Kidney epithelial cell (primary cell): ENCODE measurements at places on chromosomes 7 and 10. TPM values are rescaled to one million over a fixed set of nuclear protein-coding genes. Genes with fewer than 3 reads are reported as not detected.

- DNase-seq = no peak
Measured at GRCh38 chr7:116948934-116949333, 4.4 kb upstream of the ST7 start.

GRCh38 chr7:1610013-1610677, 40.3 kb upstream of the PSMG3 start:
- DNase-seq = no peak

DNA sequence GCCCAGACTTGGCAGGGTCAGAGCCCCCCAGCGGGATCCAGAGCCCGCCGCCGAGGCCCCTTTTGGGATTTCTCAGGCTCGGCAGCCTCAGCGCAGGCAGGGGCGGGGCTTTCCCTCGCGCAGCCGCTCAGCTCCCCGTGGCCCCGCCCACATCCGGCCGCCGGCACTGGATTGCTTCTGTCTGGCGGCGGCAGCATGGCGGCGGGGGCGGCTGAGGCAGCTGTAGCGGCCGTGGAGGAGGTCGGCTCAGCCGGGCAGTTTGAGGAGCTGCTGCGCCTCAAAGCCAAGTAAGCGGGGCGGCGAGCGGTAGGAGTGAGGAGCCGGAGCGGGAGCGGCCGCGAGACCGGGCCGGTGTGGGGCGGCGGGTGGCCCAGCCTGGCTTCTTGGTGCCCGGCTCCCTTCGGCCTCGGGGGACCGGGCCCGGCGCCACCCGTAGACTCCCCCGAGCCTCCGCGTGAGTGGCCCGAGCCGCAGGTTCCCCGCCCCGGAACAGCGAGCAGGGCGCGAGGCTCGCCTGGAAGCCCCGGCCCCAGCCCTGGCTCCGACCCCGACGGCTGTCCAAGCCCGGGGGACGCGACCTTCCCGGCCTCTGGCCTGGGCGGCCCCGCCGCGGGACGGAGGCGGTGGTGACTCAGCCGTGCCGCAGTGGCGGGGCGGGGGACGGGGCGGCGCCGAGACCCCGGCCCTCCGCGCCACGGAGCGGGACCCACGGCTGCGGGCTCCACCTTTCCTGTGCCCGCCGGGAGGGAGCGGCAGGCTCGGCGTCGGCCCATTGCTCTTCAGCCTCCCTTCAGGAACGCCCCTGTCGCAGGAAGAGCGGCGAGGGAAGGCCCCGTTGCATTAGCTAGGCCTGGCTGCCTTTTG, at the start of gene GLRX3:
Gene GLRX3 (plus strand): TSS at position 166 of the 864 bp plus-strand sequence. CDS start 30 bp downstream, at position 196.
- DNase-seq = no peak

GRCh38 chr7:117347962-117348672, 25.3 kb upstream of the WNT2 start:
- DNase-seq = no peak

GRCh38 chr10:86083206-86083605, 283.4 kb downstream of the GRID1 start:
- DNase-seq = no peak

DNA sequence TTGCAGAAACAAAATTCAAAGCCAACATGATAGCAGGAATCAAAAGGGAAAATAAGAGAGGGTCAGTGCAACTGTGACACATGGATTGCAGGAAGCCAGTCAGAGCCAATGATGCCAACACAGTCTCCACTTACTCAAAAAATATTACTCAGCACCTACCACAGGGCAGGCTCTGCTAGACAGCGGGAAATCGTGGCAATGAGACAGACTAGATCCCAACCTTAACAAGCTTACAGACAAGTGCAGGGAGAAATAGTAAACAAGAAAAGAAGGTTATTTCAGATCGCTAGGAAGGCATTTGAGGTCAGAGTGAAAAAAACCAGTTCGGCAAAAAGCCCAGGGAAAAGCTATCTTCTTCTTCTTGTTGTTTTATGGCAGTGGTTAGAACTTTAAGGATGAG, 45.2 kb upstream of the NPFFR1 start:
- no peak for DNase-seq

DNA sequence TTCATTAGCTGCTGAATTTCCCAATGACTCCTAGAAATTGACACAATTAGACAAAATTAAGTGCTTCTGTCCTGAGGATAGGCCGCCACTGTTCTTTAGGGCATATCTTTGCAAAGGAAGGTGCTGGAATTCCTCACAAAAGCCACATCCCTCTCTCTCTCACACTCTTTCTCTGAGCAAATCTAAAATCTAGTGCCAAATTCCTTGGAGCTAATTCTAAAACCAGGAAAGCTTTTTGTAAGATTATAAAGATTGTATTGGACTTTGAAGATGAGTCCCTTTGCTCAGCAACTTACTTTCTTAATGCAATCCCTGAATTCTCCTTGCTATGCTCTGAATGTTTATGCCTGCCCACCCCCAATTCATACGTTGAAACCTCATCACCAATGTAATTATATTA, 288.9 kb downstream of the KCNMA1 start:
- DNase-seq = no peak

- no peak for DNase-seq
Measured at GRCh38 chr7:47521816-47522561, 59.9 kb downstream of the TNS3 start.

GRCh38 chr7:133571076-133571475, 318.2 kb downstream of the EXOC4 start:
- DNase-seq = no peak

GRCh38 chr10:9833942-9834341, 1183.7 kb upstream of the CELF2 start:
- no peak for DNase-seq

GRCh38 chr10:77403761-77404160, 233.8 kb downstream of the KCNMA1 start:
- DNase-seq = no peak

DNA sequence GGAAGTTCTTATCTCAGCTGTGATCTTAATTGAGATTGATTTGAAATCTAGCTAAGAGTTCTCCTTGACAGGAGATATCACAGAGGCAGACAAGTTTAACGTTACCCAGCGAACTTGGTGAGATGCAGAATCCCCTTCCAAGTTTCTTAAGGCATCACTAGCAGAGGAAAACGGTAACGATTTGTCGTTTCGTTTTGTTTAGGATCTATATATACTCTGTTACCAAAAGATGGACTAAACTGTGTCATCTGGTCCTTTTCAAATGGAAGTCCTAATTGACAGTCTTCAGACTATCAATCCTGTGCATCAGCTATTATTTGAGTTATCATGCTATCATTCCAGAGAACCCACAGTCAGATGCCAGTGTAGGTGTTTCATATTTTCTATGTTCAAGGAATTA, 316.7 kb upstream of the SORCS1 start:
- no peak for DNase-seq

DNA sequence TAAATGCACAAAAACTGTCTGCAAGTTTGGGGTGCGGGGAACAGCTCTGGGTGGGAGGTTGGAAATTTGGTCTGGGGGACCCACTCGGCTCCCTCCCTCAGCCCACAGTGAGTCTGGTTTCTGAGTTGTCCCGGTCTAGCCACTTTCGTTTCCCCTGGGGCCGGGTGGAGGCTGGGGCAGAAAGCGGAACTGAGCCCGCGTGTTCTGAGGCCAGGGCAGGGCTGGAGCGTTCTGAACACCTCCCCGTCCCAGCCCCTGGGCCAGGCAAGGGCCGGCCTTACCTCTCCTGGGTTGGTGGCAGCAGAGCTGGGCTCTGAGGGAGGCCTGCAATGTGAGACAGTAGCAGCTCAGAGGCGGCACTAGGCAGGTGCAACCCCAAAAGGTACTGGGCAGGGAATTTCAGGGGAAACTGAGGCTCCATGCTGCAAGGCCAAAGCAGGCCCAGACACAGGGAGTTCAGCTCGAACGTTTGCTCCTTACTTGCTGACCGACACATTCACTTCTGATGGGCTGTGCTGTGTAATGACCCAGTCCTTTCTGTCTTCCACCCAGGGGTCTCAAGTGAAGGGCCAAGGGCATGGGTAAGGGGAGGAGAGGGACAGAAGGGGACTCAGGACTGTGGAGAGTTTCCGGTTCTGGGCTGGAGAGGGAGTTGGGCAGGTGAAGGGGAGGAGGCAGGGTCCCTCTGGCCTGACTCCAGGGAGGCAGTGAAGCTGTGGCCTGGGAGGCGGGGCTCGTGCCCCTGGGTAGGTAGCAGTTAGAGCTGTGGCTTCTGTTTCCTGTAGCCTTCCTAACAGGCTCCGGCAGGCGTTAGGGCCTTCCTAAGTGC, 3.0 kb downstream of the IRF5 start:
- no peak for DNase-seq

GRCh38 chr7:50655020-50655419, 89.8 kb upstream of the DDC start:
- no peak for DNase-seq

GRCh38 chr7:130421684-130422083, 19.1 kb downstream of the CEP41 start:
- DNase-seq = no peak

DNA sequence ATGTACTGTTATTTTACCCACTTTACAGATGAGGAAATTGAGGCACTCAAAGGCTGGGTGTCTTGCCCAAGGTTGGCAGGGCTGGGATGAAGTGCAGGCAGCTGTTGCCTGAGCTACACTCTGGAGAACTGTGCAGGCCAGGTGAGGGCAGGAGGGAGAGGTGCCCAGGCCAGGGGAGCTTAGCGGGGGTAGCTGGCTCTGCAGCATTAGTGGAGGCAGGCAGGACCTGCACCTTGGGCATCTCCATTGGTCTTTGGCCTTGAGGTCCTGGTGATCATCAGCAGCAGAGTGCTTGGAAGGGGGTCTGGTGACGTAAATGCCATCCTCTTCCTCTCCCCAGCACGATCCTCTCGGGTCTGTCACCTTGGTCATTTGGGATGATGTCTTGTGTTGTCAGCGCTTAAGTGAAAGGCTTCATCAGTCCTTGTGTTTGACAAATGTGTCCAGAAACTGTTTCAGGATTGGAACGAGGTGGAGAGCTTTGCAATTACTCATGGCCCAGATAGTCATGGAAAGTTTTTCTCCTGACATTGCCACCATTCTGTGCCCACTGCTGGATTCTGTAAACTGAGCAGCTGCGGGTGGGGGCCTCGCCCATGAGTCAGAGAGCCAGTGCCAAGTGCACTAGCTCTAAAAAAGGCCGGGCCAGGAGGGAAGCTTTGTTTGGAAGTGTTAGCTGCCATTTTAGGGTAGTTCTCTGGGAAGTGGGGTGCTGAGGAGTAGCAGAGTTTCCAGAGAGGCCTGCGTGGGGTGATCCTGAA, 47.6 kb downstream of the TSPAN15 start:
- no peak for DNase-seq

GRCh38 chr7:38451840-38452239, 178.4 kb upstream of the TARP start:
- DNase-seq = no peak

DNA sequence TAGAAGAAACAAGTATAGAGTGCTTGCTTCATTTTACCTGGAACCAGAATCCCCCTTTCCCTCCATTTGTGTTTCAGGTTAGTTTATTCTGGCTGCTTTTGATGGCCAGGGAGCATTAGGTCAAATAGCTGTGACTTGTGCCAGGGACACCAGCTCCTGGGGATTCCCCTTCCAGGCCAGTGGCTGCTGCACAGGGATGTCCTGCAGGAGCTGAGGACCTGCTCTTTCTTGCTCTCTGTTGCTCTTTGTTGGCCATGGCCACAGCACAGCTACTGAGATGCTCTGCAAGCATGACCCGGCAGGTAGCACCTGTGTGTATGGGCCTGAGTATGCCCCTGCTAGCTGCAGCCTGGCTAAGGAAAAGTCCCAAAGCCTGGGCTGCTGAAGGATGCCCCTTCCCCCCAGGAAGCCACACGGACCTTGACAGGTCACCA, 208.9 kb downstream of the EBF3 start:
- DNase-seq = no peak

DNA sequence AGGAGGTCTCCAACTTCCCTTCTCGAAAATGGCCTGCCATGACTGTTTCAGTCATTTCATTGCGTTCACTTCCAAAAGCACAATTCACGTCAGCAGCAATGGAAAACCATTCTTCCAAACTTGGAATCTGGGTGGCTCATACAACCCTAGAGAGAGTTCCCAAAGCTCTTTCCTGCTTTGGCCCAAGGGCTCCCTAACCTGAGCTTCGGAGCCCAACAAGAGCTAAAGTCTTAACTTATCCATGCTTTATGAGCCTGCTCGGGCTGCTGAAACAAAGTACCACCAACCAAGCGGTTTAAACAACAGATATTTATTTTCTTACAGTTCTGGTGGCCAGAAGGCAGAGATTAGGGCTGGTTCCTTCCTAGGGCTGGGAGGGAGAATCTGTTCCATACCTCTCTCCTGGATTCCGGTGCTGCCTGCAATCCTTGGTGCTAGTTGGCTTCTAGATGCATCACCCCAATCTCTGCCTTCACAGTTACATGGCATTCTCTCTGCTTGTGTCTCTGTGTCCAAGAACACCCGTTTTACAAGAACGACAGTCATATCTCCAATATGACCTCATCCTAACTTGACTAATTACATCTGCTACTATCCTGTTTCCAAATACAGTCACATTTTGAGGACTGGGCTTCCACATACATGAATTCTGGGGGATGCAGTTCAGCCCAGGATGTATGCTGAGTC, 33.5 kb downstream of the CAMK2B start:
- DNase-seq = no peak

DNA sequence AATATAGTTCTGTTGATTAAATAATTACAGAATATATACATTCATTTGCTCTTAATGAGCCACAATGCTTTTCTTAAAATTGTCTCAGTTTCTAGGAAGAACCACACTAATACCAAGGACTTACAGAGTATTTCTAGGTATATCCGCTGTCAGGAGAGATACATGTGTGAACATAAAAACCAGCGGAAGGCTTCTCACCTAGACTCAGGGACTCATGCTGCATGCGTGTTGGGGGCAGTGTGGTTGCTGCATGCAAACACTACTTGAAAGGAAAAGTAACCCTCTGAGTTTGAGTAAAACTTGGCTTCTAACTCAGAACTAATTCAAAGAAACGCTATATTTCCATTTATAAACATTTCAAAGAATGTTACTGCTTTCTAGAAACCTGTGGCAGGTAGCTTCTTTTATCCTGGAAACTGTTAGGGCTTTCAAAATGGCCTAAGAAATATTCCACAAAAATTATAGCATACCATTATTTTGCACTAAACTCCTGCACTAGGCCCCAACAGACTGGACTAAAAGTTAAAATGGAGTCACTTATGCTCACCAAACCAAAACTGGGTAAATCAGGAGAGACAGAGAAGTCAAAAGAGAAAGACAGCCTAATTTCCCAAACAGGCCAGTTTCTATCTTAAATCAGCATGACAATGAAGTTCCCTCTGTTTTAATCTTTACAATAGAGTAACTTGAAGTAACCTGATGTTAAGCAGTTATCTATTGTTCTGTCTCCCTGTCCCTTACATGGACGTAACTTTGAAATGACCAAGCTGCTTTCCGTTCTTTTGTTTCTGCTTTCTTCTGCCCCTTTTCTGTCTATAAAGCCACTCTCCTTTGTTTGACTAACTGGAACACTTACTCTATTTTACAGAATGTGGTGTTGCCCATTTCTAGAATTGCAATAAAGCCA, 95.2 kb upstream of the FAM133B start:
- no peak for DNase-seq

GRCh38 chr10:536371-536925, 153.0 kb downstream of the DIP2C start:
- no peak for DNase-seq

GRCh38 chr10:73892310-73893030, 18.1 kb upstream of the CAMK2G start:
- DNase-seq = no peak

The INA gene
- total RNA-seq = 8.1 and 9.2 TPM in 2 replicates

The CTAGE15 gene
- not detected in 2 replicates for total RNA-seq

The CPA2 gene
- total RNA-seq = not detected in 2 replicates

The IKZF1 gene
- 0.33 and 1.3 TPM in 2 replicates for total RNA-seq

The FAM237B gene
- total RNA-seq = not detected in 2 replicates

The SUPV3L1 gene
- 36.1 and 41.2 TPM in 2 replicates for total RNA-seq

The FASTK gene
- 70.9 and 71.7 TPM in 2 replicates for total RNA-seq

The SLC18A3 gene
- not detected in 2 replicates for total RNA-seq
